ENCODE measurements at places on chromosomes 12 and 14. TPM values are rescaled to one million over a fixed set of nuclear protein-coding genes. Genes with fewer than 3 reads are reported as not detected.

DNA sequence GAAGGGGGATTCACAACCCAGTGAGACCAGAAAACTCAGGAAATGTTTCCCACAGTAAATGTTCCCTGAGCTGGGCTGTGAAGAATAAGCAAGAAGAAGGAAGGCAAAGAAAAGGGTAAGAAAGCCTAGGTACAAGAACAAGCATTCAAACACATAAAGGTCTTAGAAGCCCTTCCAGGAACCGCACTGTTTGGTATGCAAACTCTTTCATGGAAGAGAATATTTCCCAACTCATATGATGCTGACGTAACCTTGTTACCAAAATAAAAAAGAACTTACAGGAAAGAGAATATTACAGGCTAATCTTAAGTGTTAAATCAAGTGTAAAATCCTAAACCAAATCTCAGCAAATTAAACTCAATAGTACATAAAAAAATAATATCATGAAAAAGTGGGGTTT, 23.6 kb downstream of the MED6 start:
- H3K4me3 ChIP-seq: no peak overlapping the region
- H3K36me3 ChIP-seq: no peaks in the 10 kb centered on the region
- no peaks in the 10 kb centered on the region for H3K27me3 ChIP-seq

DNA sequence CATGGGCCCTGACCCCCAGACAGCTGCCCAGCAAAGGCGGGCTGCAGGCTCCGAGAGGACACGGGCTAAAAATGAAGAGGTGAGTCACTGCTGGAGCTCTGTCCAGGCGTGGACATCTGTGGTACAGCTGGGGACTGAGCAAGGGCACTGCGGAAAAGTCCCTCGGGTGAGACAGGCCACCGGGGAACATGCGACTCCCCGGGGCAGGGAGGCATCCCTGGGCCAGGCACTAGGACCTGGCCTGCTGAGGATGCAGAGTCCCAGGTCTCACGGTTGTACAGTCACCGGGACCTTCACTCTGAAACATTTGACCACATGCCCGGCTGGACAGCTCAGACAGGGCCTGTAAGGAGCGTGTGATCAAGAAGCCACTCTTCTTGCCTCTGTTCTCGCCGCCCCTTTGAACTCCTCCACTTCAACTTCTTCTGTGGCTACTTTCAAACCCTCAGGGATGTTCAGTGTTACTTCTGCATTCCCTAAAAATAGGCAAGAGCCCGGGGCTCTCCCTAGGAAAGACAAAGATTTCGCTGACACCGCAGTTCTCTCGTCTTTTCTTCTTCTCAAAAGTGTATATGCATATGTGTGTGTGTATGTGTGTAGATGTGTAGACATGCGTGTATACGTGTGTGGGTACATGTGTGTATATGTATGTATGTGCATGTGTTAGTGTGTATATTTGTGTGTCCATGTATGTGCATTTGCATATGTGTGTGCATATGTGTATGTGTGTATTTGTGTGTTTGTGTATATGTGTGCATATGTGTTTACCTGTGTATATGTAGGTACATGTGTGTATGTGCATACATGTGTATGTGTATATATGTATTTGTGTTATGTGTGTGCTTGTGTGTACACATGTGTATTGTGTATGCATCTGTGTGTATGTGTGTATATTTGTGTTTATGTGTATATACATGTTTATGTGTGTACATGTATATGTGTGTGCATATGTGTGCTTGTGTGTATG, 5.0 kb upstream of the RFLNA start:
- DNase-seq: no peak
- H3K4me1 ChIP-seq: peaks cover 24% of the 10 kb centered on the region
- no peak overlapping the region for H3K4me3 ChIP-seq
- peaks cover under 1% of the 10 kb centered on the region for H3K27me3 ChIP-seq

DNA sequence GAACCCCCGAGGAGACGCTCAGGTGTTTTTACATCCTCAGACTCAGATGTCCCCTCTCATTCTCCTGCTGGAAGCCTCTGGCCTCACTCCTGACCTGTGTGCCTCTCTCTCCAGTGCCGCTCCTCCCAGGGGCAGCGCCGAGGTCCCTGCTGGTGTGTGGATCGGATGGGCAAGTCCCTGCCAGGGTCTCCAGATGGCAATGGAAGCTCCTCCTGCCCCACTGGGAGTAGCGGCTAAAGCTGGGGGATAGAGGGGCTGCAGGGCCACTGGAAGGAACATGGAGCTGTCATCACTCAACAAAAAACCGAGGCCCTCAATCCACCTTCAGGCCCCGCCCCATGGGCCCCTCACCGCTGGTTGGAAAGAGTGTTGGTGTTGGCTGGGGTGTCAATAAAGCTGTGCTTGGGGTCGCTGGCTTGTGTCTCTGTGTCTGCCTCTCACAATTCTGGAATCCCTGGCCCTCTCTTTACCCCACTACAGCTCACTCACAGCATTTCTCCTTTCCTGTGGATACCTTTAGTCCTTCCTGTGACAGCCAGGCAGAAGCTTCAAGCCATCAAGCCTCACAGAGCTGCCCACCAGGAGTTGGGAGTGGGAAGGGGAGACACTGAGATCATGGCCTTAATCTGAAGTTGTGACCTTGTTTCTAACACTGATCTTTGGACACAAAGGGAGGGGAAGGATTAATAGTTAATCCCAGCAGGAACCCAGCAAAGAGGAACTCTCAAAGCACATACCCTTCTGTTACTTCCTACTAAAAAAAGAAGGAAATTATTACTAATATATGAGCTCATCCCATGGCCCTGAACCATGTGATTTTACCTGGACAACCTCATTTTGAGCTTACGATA, 1.1 kb upstream of the SOAT2 start:
- no peaks in the 10 kb centered on the region for H3K36me3 ChIP-seq
- H3K4me3 ChIP-seq: no peak overlapping the region
- H3K4me1 ChIP-seq: peaks cover 9% of the 10 kb centered on the region

Gene DDX11
- 15.9 TPM for polyA plus RNA-seq

Gene STAC3
- polyA plus RNA-seq: 1.1 TPM

Gene SYT1
- 1.3 TPM for polyA plus RNA-seq

Gene AGAP2
- polyA plus RNA-seq: 1.8 TPM
